ENCODE measurements at places on chromosomes 12 and 14. TPM values are rescaled to one million over a fixed set of nuclear protein-coding genes. Genes with fewer than 3 reads are reported as not detected.

GRCh38 chr12:450438-450837, 9.3 kb upstream of the B4GALNT3 start:
- H3K4me1 ChIP-seq, result no peaks in the 10 kb centered on the region
- no peak overlapping the region for H3K27ac ChIP-seq
- no peak overlapping the region for H3K4me3 ChIP-seq
- no peak for DNase-seq
- no peaks in the 10 kb centered on the region for H3K27me3 ChIP-seq

DNA sequence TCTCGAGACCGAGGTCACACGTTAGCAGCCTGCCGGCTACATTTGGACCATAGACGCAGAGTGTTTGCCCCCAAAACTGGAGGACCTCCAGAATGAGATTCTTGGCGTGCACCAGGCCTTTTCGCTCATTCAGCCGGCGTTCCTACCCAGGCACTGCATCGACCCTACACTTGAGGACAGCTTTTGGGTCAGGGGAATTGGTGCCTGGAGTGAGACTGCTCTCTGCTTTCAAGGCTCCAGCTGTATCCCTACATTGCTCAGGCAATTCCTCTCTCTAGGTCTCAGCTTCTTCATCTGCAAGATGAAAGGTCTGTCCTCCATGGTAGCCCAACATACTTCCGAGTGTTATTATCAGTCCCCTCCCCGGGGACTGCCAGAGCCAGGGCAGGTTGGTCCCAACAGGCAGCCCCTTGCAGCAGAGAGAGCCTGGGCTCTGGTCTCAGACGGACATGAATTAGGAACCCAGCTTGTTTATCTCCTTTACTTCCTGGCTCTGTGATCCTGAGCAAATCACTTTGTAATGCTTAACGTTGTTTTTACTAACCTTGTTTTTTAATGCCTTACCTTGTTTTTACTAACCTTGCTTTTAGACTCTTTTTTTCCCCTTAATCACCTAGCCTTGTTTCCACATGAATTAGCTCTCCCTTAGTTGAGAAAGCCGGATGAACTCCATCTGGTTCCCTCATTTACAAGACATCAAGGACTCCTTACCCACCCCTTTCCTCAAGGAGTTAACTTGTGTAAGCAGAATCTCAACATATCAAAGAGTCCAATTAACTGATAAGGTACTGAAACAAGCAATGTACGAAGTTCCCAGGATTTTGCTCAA, 892 bp downstream of the TCHP start:
- peaks cover 17% of the 10 kb centered on the region for H3K4me1 ChIP-seq
- peak overlapping the region; percentile 79 for H3K27ac ChIP-seq
- peaks cover 9% of the 10 kb centered on the region for H3K27me3 ChIP-seq
- peak overlapping the region; percentile 96 for H3K4me3 ChIP-seq

DNA sequence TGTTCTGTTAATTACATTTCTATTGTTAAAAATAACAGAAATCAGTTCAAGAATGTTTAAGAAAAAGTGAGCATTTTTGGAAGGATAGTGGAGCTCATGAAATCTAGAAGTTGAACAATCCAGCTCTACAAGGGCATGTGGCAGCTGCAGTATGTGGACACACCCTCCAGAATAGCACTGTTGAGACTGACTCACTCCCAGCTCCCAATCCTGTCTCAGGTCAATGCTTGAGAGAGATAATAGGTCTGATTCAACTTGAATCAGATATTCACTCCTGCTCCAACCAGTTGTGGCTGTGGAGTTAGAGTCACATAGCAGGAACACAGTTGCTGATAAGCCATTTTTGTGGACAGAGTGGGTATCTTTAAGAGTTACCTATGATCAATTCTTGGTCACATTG, 113.0 kb upstream of the NTF3 start:
- no peaks in the 10 kb centered on the region for H3K4me1 ChIP-seq
- peaks cover 5% of the 10 kb centered on the region for H3K36me3 ChIP-seq
- DNase-seq, result no peak
- H3K4me3 ChIP-seq, result no peak overlapping the region
- peaks cover 2% of the 10 kb centered on the region for H3K27me3 ChIP-seq

DNA sequence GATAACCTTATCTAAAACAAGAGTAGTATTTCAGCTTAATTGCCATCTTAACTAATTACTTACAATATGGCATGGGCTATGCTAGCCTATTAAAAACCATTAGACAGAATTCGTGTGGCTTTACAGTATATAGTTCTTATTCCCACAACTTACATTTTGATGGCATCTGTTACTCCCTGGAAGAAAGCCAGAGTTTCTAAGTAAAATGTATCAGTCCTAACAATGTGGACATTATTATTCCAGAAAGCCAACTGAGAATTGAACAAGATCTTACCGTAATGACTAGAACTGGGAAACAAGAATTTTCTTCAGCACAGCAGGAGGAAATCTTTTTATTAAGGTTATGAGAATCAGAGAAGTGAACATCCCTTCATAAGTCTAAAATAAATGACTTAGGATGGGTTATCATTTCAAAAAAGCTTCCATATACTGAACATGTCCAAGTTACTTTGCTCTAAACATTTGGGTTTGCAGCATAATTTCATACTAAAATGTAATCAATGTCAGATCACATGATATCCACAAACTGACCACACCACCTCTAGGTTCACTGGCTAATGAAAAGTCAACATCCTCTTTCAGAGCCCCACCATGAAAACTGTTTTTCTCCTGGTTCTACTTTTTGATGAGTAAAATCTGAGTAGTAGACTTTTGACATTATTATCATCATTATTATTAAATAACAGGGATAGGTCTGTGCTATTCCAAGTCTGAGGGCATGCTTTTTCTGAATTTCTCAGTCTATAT, 179.7 kb downstream of the SSPN start:
- H3K36me3 ChIP-seq, result peaks cover 3% of the 10 kb centered on the region
- no peak overlapping the region for H3K4me3 ChIP-seq
- H3K27ac ChIP-seq, result peak overlapping the region; percentile 9
- no peak for DNase-seq

- no peaks in the 10 kb centered on the region for H3K4me1 ChIP-seq
- H3K4me3 ChIP-seq, result no peak overlapping the region
- H3K27me3 ChIP-seq, result no peaks in the 10 kb centered on the region
- no peak overlapping the region for H3K27ac ChIP-seq
- H3K36me3 ChIP-seq, result no peaks in the 10 kb centered on the region
Observed at GRCh38 chr12:95805864-95806671, 15.5 kb upstream of the NTN4 start.

DNA sequence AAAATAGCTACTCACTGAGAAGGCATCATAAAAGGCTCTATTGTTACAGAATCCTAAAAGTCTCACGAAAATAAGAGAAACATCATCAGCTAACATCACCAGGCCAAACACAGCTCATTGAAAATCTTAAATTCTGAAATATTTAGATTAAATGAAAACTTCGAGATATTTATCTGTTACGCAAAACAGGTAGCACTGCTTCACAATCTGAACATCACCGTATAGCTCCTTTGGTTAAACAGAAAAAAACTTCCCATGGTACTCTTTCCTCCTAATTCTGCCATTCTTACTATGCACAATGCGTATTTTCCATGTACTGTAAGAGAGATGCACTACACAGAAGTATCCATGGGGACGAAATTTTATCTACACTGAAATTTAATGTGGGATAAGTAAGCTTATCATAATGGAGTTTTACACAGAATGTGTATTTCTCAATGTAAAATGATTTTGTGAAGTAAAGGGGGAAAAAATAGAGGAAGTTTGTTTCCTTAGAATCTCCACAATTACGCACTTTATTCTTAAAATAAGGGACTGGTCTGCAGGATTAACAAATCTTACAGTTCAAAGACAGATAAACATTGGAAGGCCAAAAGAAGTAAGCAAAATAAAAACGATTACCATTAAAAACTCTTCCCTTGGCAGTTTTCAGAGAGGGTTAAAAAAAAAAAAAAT, 1.9 kb downstream of the SGPP1 start:
- peak overlapping the region; percentile 100 for H3K4me3 ChIP-seq
- H3K36me3 ChIP-seq, result peaks cover 12% of the 10 kb centered on the region
- H3K27ac ChIP-seq, result no peak overlapping the region

- H3K27ac ChIP-seq, result no peak overlapping the region
- peaks cover 11% of the 10 kb centered on the region for H3K36me3 ChIP-seq
- no peak overlapping the region for H3K4me3 ChIP-seq
- H3K4me1 ChIP-seq, result no peaks in the 10 kb centered on the region
- peaks cover 1% of the 10 kb centered on the region for H3K27me3 ChIP-seq
Observed at GRCh38 chr14:35197015-35197414, 74.7 kb downstream of the PRORP start.

RPS6KL1 gene
- 2.3 TPM for total RNA-seq

ZBTB39 gene
- 23.9 TPM for total RNA-seq

CIROP gene
- not detected for total RNA-seq

Measured in endothelial cell (in vitro differentiated cells).